ENCODE measurements at places on chromosomes 4 and X.
A peak's percentile ranks its signal among the peaks of the same experiment; 100 is the strongest.

DNA sequence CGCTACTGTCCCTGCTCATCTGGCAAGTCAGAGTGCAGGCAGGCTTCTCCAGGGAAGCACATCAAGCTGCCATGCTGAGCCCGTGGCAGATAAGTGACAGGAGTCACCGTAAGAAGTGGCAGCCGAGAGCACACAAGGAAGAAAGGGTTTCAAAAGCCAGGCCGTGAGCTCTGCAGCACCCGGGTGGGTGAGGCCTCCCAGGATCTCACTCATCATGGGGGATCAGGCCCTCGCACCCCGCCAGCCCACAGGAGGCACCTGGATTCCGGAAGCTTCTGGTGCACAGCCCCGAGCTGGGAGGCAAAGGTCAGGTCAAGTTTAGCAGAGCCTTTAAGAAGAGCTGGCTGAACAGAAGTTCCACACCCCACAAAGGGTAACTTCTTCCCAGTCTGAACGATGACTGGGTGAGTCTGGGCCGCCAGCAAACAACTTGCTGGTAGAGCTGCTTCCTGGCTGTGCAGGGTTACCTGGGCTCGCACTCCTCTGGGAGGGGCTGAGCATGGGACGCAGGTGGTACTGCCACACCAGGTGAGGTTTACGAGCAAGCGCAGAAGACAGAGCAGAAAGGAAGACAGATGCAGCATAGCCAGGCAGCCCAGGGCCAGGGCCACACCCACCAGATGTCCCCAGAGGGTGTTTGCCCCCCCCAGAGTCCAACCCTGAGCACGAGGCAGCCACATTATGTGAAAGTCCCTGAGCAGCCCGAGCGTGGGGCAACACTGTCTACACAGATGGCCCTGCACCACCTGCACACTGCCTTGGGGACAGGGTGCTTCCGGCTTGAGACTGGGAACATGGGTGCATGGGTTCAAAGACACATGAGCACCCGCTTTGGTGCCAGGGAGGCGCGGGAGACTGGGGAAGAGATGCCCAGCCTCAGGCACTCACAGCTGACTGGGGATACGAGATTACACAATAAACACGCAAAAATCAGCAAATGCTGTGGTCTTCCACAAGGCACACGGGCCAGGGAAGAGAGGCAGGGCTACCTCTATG is 7.7 kb downstream of the CCNQ start:
- DNase-seq: peak; percentile 25

GRCh38 chr4:151537687-151538086 is 128.7 kb downstream of the FHIP1A start:
- no peak for DNase-seq

- DNase-seq: no peak
These were observed 414.9 kb downstream of the CENPC start for GRCh38 chr4:67130411-67130810.

DNA sequence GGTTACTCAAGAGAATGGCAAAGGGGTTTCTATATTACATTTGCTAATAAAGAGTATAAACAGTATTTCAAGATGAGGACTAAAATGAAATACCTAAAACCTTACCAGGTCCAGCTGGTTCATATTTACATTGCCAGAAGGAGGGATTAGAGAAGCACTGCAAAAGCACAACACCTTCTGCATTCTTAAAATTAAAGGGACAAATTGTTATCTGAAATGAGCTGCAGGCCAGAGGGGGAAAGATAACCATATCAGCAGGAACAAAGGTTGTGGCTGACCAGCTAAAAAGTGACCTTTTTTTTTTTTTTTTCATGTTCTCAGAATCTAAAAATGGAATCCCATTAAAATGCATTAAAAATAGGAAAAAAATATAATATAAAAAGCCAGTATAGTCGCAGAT is 39.7 kb downstream of the AFF2 start:
- no peak for DNase-seq

GRCh38 chr4:80438016-80438415 is 102.5 kb downstream of the CFAP299 start:
- no peak for DNase-seq

DNA sequence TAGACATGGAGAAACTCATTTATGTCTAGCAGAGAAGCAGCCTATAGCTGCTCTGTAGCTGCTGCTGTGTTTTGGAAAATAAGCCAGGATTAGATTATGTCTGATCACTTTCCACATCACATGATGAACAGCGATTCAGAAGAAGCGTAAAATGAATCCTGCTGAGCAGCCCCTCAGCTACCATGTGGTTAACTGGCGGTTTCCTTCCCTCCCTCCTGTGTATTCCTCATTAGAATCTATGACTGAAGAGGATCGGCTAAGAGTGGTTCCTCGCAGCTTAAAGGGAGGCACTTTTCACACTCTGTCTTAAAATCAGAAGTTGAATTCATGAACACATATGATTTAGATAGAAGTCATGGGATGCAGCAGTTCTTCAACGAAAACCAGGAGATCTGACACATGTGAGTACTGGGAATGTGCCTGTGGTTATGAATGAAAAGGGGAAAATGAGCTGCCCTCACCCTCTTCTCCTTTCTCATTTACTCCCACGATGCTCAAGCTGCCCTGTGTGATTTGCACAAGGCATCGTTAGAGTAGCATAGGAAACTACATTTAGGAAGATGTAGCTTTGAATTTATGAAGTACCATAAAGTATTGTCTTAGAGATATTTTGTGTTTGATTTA is at the start of gene PPEF1:
Gene PPEF1 (plus strand): TSS at position 220 of the 624 bp plus-strand sequence. CDS start 136 bp downstream, at position 356.
- DNase-seq: peak; percentile 26

DNA sequence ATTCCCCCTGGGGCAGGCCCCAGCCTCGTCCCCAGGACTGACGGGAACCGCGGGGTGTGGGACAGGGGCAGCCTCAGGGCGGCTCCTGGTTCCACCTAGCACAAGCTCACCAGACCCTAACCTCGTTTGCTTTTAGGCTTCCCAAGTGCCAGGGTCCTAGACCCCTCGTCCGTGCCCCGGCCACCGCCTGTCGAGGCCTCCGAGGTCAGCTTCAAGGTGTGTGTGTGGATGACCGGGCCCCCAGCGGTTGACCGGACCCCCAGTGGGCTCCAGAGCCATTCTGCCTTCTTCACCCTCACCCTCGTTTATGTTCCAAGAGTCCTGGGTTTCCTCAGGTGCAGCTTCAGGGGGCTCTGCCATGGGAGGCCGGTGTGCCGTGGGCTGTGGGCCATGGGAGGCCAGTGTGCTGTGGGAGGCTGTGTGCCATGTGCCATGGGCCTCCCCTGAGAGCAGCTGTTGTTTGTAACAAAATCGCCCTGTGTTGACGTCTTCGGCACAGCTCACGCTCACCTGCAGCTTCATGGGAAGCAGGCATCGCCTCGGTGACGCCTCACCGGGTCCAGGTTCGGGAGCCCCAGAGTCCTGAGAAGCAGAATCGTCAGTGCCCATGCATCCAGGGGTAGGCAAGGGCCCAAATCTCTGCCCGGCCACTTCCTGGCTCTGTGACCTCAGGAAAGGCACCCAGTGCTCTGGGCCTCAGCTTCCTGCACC is 43.0 kb upstream of the HMX1 start:
- DNase-seq: no peak

GRCh38 chr4:158444621-158445020 is 77.1 kb upstream of the RXFP1 start:
- no peak for DNase-seq

GRCh38 chrX:129235903-129236302 is 287.4 kb downstream of the SMARCA1 start:
- DNase-seq: no peak

- no peak for DNase-seq
These were observed 111.7 kb downstream of the TENM3 start for GRCh38 chr4:182354867-182355266.

GRCh38 chr4:46277165-46277951 is 112.6 kb downstream of the GABRA2 start:
- DNase-seq: no peak

- no peak for DNase-seq
These were observed 17.6 kb downstream of the HS6ST2 start for GRCh38 chrX:132940727-132941327.

GRCh38 chr4:7727749-7728148 is 211.9 kb downstream of the AFAP1 start:
- DNase-seq: no peak

GRCh38 chr4:61374447-61374891 is 174.3 kb downstream of the ADGRL3 start:
- no peak for DNase-seq

DNA sequence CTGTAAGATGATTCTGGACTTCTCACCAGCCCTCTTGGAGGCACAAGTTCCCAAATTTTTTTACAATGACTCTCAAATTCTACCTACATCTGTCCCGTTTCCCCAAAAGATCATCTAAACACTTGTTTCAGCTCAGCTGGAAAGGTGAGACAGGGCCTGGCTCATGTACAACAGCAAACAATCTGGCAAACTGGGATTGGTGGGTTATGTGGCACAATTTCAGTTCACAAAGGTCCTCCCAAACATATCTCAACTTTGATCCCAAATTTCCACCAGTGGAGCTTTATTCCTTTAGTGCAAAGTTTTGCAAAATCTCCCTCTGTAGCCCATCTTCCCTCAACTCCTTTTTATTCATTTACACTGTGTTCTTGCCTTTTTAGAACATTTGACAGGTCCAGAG is 207.1 kb downstream of the ENOX2 start:
- no peak for DNase-seq

DNA sequence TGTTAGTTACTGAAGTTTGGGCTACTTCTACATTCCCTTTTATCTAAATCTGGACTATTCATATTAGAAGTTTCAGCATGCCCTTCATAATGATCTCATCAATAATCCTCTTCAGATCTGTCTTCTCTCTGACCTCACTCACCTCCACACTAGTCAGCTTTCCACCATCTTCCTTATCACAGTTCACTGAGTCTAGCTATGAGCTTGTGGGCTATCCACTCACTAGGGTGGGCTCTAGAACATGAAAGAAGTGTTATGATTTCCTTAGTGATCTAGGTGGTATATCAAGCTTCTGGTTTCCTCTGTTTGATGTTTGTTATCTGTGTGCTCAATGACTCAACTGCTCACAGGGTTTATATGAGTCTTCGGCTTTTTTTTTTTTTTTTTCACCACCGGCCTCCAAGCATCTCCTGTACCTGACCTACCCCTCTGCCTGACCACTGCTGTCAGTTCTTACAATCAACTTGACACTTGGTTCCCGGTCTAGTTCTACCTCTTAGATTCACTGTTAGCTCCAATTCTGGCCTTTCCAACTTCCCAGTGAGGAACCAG is 103.1 kb downstream of the PAPSS1 start:
- no peak for DNase-seq

- DNase-seq: no peak
These were observed 119.4 kb downstream of the FANCB start for GRCh38 chrX:14753441-14753840.

Measured in NCI-H526 (cell line).